Transverse colon (tissue), 4 donors: ENCODE measurements at places on chromosomes 13 and 19. TPM values are rescaled to one million over a fixed set of nuclear protein-coding genes. Genes with fewer than 3 reads are reported as not detected.

DNA sequence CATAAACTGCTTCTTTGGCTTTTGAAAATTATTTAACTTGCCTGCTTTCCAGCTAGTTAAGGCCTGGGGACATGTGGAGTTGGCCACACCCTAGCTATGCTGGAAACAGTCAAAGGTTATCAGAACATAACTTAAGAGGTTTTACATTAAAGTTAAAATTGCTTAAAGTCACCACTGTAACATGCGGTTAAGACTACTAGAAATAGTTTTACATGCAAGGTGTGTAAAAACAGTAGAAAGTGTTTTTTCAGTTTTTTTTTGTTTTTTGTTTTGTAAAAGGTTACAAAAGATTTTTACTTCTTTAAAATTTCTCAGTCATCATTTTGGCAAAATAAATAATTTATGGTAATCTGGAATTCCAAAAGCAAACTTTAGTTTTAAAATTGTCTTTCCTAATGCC lies 763.1 kb downstream of the UQCRFS1 start:
- no peaks in the 10 kb centered on the region for H3K36me3 ChIP-seq
- peaks cover 14% of the 10 kb centered on the region for H3K4me1 ChIP-seq
- H3K27me3 ChIP-seq, result no peaks in the 10 kb centered on the region
- no peak for DNase-seq
- H3K27ac ChIP-seq, result no peak overlapping the region
- no peak overlapping the region for H3K4me3 ChIP-seq

DNA sequence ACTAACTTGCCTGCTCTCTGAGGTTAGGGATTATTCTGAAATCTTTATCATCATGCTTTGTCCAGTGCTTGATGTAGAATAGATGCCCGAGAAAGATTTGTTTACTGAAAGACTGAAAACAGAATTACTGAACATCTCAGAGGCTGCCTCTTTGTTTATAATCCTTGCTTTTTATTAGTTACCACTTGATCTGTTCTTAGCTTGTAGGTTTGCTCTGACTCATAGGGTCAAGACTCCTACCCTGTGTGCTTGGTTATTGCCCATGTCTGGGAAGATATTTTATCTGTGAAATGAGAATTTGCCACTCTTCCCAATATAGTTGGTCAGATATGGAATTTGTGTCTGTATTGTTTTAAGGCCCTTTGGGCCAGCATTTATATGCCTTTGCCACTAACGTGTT lies 675.3 kb downstream of the DIAPH3 start:
- no peaks in the 10 kb centered on the region for H3K4me1 ChIP-seq
- no peak overlapping the region for H3K27ac ChIP-seq
- no peak for DNase-seq

DNA sequence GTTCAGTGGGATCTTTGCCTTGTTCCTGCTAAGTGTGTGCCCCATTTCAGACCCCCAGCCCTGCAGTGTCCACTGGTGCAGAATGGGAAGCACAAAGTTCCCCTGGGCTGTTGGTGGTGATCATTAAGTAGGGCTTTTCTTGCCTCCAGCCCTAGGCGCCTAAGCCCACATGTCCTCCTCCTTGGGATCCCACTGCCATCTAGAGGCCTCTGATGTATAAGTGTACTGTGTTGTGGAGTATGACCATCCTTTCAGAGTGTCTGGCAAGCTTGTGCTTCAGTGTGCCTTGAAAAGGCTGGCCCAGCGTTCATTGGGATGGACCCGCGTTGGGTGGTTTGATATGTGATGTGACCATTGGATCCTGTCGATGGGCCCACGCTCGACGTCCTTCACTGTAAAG lies 71.2 kb downstream of the WASF3 start:
- H3K4me3 ChIP-seq, result no peak overlapping the region
- DNase-seq, result peak; percentile 11
- no peaks in the 10 kb centered on the region for H3K4me1 ChIP-seq
- no peaks in the 10 kb centered on the region for H3K36me3 ChIP-seq
- H3K27ac ChIP-seq, result no peak overlapping the region

DNA sequence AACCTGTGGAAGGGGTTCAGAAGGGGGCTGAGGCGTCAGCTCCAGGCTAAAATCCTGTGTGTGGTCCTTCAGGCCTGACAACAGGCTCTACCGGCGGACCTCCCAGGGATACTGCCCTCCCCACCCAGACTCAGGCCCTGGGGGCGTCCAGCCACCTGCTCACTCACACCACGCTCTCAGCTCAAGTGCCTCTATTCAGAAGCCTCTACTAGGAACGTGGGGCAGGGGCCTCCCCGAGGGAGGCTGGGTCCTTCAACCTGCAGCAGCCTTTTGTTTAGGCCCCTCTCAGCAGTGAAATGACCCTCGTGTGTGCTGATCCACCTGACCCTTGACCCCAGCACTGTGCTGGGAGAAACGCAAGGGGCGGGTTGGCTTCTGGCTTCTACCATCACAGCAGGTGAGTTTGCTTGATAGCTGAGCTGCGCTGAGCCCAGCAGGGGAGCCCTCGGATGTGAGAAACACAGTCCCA lies 10.6 kb downstream of the PLPP2 start:
- DNase-seq, result no peak
- H3K4me1 ChIP-seq, result no peaks in the 10 kb centered on the region
- H3K36me3 ChIP-seq, result no peaks in the 10 kb centered on the region
- H3K27me3 ChIP-seq, result peaks cover 18% of the 10 kb centered on the region

Gene ZNF552
- 145 TPM for total RNA-seq

DNA sequence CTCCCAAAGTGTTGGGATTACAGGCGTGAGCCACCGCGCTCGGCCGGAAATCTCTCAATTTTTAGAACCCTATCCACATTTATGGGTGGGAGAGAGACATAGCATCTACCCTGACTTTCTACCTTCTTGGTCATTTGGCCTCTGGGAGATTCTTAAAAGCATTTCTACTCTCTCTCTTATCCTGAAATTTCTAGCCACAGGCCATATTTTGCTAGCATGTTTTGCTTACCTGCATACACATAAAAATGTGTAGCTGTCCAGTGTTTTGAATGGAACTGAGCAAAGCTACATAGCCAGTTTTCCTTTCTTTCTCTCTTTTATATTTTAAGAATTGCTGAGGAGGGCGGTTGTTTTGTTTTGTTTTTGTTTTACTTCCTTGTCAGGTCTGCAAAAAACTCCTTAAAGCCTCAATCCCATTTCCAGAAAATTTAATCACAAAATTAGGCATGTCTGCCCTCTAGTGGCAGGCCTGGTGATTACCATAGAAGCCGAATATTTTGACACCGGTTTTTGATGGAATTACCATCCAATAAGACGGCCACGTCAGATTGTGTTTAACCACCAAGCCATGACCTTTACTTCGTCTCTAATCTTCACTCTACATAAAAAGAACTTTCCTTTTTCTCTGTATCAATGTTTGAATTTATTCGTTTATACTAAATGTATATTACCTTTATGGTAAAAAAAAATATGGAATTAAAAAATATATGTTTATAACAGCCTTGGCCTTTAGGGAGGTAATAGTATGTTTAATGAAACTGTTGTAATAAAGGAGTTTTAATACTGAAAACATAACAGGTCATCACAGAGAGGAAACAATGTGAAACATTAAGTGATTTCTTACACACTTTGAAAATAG lies 34.4 kb upstream of the OXGR1 start:
- peak; percentile 73 for DNase-seq
- no peak overlapping the region for H3K27ac ChIP-seq
- H3K4me3 ChIP-seq, result no peak overlapping the region
- H3K4me1 ChIP-seq, result peaks cover 12% of the 10 kb centered on the region
- no peaks in the 10 kb centered on the region for H3K36me3 ChIP-seq
- no peaks in the 10 kb centered on the region for H3K27me3 ChIP-seq

DNA sequence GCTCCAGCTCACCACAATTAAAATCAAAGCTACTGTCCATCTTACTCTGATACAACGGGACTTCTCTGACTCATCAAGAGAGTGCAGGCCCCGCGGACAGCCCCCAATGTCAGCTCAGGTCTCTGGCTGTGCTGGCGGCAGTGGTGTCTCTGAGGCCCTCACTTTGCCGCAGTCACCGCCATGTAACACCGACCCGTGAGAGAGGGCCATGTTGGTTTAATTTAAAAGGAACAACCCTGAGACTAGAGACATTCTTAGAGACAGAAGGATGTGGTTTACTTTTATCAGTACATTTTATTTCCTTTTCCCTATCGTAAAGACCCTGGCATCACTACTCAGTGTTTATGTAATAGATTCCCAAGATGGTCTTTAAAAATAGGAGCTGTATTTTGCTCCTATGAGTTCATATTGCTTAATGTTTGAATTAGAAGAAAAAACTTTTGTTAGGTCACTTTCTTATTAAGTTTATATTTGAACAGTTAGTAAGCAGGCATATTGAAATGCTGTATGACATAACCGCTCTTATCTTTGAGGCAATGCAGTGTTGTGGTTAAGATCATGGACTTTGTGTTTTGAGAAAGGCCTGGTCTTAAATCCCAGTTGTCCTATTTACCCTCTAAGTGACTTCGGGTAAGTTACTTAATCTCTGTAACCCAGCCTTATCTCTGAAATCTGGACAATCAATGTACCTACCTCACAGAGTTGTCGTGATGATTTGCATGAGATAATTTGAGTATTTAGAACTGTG lies 23.4 kb downstream of the DGKH start:
- H3K27ac ChIP-seq, result no peak overlapping the region
- no peaks in the 10 kb centered on the region for H3K4me1 ChIP-seq
- no peaks in the 10 kb centered on the region for H3K36me3 ChIP-seq
- DNase-seq, result no peak
- no peaks in the 10 kb centered on the region for H3K27me3 ChIP-seq
- no peak overlapping the region for H3K4me3 ChIP-seq

Gene N4BP2L1
- 14.7 TPM for total RNA-seq

GRCh38 chr19:16851031-16851712 lies 22.0 kb downstream of the SIN3B start:
- DNase-seq, result no peak
- H3K36me3 ChIP-seq, result no peaks in the 10 kb centered on the region
- H3K4me1 ChIP-seq, result no peaks in the 10 kb centered on the region
- H3K4me3 ChIP-seq, result no peak overlapping the region

DNA sequence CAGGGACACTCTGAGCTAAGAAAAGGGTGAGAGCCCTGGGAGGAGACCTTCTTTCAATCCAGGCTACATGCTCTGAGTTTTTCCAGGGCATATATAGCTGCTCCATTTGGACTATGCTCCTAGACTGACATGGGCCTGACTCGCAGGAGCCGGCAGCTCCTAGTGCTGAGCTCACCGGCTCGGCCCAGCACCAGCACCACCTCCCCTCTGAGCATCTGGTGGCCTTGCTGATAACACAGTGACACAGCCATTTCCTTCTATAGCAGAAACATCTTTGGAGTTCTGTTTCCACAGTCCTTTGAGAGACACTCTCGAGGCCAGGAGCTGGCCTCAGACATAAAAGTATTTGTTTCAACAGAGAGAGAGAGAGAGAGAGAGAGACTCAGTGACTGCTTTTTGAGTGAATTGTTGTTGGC lies 184.9 kb downstream of the TM9SF2 start:
- peak overlapping the region; percentile 53 for H3K27ac ChIP-seq
- no peaks in the 10 kb centered on the region for H3K27me3 ChIP-seq
- H3K4me1 ChIP-seq, result peaks cover 10% of the 10 kb centered on the region
- peak; percentile 66 for DNase-seq

GRCh38 chr13:46983881-46984280 lies 87.0 kb upstream of the HTR2A start:
- H3K36me3 ChIP-seq, result no peaks in the 10 kb centered on the region
- no peaks in the 10 kb centered on the region for H3K4me1 ChIP-seq
- H3K27ac ChIP-seq, result no peak overlapping the region
- no peak overlapping the region for H3K4me3 ChIP-seq
- DNase-seq, result no peak
